ENCODE measurements at places on chromosomes 13 and 19. TPM values are rescaled to one million over a fixed set of nuclear protein-coding genes. Genes with fewer than 3 reads are reported as not detected.

The DCT gene
- total RNA-seq = not detected

The HIPK4 gene
- total RNA-seq = 0.10 TPM

The PPP5C gene
- total RNA-seq = 84.6 TPM

DNA sequence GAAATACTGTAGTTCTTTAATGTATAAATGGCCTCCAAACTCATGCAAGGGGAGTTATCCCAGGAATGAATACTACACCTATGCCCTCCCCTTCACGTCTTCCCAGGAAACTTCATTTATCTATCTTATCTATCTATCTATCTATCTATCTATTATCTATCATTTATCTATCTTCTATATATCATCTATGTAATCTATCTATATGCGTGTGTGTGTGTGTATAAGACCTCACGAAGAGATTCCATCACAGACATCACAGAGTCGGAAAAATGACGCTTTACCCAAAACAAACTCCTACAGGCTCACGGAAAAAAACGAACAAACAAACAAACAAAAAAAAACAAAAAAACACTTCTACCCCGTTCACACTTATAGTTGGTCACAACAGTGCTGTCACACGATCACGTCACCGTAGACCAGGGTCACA, 486 bp downstream of the ZNF529 start:
- H3K4me3 ChIP-seq = peak overlapping the region; percentile 87
- DNase-seq = no peak
- peak overlapping the region; percentile 90 for H3K27ac ChIP-seq

The ZNF112 gene
- total RNA-seq = not detected
